ENCODE measurements at places on chromosomes 3 and 15.

GRCh38 chr3:39130026-39130425, 22.5 kb downstream of the TTC21A start:
- no peak for DNase-seq

DNA sequence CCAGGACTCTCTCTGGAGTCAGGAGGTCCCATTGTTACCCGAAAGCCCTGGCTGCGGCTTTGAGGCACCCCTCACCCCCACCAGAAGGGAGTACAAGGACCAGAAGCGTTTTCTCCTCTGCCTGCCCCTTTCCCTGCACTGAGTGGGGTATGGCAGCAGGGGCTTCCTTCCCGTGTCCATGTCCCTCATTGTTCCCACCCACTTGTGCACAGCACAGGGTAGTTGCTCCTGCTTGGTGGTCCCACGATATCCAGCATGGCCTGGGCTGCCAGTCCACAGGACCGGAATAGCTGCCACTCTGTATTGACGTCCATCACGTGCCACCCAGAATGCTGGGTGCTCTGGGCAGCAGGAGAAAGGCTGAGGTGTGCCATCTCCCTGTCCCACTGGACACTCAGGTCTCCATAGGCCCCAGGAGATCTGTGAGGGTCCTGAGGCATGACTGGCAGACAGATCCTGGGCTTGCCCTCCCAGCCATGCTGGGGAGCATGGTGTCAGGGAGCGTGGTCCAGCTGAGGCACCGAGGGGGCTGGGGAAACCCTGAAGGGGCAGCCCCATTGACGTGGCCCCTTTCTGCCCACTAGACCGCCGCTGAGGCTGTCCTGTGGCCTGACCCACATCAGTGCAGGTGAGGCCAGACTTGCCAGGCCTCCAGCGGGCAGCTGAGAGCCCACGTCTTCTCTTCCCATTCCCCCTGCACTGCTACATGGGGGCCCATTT, 45.3 kb upstream of the SEC22A start:
- no peak for DNase-seq

GRCh38 chr15:66724732-66725463, 22.9 kb downstream of the SMAD6 start:
- no peak for DNase-seq

GRCh38 chr15:70220490-70221096, 122.9 kb upstream of the TLE3 start:
- no peak for DNase-seq

DNA sequence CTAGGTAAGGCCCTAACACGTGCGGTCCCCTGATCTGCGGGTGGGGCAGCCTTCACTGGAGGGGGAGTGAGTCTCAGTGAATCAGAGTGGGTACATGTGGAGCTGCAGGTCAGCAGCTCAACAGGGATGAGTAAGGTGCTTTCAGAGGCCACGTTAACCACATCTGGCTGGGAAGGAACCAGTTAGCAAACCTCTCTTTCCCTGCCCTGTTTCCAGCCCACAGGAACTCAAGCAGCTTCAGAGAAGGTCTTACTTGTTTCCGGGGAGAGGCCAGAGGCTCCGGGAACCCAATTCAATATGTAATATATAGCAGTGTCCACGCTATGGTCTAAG, 175.3 kb downstream of the XXYLT1 start:
- no peak for DNase-seq

DNA sequence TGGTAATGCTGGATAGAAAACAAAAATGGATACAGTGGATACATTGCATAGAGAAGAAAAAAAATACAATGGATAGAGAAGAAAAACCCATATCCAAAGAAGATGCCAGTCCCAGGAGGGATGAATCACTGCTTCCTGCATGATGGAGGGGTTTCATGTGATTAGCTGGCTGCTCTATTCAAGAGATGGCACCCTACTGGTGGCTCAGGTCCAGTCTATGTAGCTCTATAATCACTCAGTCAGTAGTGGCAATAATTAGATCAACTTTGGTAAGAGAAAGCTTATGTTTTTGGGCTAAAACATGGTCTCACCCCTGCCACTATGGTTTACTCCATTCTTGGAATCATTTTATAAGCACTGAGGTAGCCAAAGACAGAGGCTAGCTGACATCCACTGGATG, 33.7 kb upstream of the NOX5 start:
- no peak for DNase-seq

DNA sequence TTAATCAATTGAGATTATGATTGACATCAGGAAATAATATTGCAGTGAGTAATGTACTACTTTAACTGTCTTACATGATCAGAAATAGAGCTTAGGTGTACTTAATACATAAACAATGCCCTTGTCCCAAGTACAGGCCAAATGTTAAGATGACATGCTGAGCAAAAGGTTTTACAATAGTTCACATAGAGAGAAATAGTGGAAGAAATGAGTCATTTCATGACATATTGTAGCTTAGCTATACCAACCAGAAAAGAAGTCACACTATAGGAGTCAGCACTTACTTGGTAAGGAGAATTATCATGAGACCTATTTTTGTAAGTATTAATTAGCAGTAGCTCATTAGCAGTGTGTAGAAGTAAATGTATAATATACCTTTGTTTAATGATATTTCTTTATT, 96.4 kb upstream of the NANOGP8 start:
- no peak for DNase-seq

- DNase-seq: no peak
Measured at GRCh38 chr15:83890587-83890986, 236.7 kb downstream of the ADAMTSL3 start.

- no peak for DNase-seq
Measured at GRCh38 chr3:147373301-147373700, 33.0 kb downstream of the ZIC4 start.

DNA sequence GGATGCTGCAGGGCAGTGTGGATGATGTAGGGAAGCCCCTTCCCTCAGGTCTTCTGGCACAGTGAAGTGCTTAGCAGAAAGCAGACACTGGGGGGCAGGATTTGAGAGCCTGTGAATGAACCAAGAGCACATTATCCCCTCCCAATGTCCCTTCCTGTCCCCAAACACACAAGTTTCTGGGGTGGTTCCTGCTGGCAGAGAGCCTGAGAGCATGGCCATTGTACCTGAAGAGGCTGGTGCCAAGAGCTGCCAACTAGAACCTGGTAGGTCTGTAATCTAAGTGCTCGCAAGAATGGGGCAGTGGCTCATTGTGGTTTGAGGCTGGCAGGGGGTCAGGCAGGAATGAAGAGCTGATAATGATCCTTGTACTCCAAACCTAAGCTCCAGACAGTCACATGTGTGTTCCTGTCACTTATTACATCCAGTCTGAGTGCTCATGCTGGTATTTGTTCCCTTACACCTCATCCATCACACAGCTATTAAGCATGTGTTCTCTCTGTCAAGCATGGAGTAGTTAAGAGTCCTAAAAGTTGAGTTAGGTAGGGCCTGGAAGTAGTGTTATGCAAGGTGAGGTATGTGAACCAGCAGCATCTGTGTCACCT, 6.7 kb upstream of the CCR1 start:
- DNase-seq: no peak

- no peak for DNase-seq
Measured at GRCh38 chr3:26437678-26438077, 184.9 kb upstream of the LRRC3B start.

DNA sequence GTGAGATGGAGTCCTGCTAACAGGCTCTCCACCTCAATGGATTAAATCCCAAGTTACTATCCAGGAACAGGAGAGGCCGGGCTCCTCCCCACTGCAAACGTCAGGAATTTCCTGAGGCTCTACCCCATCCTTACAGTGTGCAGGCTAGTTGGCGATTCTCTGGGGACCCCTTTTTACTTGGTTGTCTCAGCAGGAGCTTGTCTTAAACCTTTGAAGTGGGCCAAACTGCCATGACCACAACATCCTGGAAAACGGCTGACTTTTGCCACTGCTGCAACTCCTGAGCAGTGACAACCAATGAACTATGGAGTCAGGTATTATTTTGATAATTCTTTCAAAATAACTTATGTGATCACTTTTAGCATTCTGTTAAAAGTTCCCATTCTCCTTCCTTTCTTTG, 440.9 kb upstream of the CCDC54 start:
- DNase-seq: no peak

DNA sequence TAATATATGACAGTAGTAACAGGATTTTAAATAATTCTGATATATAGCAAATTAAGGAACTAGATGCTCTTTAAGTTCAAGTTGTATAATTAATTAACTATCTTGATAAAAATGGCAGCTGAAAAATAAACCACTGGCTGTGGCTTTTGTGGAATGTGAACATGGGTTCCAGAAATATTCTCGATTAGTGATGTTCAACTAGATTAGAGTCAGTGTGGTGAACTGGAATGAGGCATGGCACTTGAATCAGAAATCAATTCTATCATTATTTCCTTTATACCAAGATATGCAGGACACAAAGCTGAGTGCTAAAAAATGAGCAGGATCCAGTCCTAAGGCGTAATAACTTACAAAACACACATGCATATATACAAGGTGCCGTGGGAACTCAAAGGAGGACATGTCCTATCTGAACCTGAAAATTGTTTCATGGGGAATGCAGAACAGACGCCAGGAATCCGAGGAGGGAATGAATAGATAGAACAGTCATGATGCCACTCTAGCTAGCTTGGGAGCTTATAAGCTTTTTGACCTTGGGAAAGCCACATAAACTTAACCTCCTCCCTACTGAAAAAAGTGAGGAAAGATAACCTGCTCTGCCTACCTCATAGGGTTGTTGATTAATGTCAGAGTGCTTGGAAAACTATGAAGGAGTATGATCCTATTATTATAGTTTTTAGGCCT, 402.4 kb downstream of the PLCL2 start:
- no peak for DNase-seq
